Activated CD8-positive, alpha-beta T cell treated with anti-CD3 and anti-CD28 coated beads for 36 hours (primary cell): ENCODE measurements at places on chromosomes 6 and 20.

GRCh38 chr6:34638834-34639736 is 57.5 kb downstream of the ILRUN start:
- peak overlapping the region; percentile 64 for H3K27ac ChIP-seq
- peaks cover 15% of the 10 kb centered on the region for H3K36me3 ChIP-seq
- H3K4me1 ChIP-seq = peaks cover 16% of the 10 kb centered on the region
- DNase-seq = no peak

DNA sequence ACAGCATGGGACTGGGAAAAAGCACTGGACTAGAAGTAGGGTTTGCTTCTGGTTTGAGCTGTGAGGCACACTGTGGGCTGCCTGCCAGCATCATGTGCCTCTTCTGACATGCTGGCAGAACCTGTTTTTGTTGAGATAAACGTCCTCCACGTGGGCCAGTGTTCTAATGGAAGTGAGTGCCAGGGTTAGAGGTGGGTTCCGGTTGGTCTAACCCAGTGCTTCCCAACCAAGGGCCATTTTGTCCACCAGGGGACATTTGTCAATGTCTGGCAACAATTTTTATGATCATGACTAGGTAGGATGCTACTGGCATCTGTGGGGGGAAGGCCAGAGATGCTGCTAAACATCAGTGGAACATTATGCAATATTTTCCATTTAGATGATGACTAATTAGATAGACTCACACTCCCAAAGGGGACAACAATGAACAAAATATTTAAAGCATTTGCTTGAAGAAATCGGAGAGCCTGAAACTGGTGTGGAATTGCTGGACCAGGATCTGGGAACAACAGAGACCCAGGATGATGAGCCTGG is 7.8 kb upstream of the APMAP start:
- H3K36me3 ChIP-seq = peaks cover 11% of the 10 kb centered on the region
- H3K27me3 ChIP-seq = no peaks in the 10 kb centered on the region
- H3K27ac ChIP-seq = peak overlapping the region; percentile 41
- peaks cover 7% of the 10 kb centered on the region for H3K4me1 ChIP-seq
- H3K4me3 ChIP-seq = no peak overlapping the region

GRCh38 chr6:132005178-132005577 is 54.0 kb upstream of the CCN2 start:
- H3K4me3 ChIP-seq = no peak overlapping the region
- no peak overlapping the region for H3K27ac ChIP-seq
- H3K36me3 ChIP-seq = no peaks in the 10 kb centered on the region
- no peak for DNase-seq
- H3K27me3 ChIP-seq = no peaks in the 10 kb centered on the region

- no peak for DNase-seq
- H3K36me3 ChIP-seq = no peaks in the 10 kb centered on the region
- peaks cover 16% of the 10 kb centered on the region for H3K27me3 ChIP-seq
These were observed 220.2 kb upstream of the EXOC2 start for GRCh38 chr6:912871-913835.

DNA sequence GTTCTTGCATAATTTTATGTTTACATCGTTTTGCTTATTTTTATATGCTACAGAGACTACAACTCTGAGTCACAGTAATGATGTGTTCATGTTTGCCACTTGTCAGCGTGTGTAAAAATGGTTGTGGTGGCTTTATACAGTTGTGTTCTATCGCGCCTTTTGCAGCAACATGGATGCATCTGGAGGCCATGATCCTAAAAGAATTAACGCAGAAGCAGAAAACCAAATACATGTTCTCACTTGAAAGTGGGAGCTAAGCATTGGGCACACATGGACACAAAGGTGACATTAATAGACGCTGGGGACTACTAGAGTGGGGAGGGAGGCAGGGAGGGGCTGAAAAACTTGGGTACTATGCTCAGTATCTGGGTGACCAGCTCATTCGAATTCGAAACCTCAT is 996 bp upstream of the SEC23B start:
- H3K36me3 ChIP-seq = peaks cover 31% of the 10 kb centered on the region
- H3K4me3 ChIP-seq = peak overlapping the region; percentile 97
- H3K4me1 ChIP-seq = peaks cover 36% of the 10 kb centered on the region
- peak; percentile 66 for DNase-seq
- H3K27me3 ChIP-seq = no peaks in the 10 kb centered on the region
- H3K27ac ChIP-seq = peak overlapping the region; percentile 100

DNA sequence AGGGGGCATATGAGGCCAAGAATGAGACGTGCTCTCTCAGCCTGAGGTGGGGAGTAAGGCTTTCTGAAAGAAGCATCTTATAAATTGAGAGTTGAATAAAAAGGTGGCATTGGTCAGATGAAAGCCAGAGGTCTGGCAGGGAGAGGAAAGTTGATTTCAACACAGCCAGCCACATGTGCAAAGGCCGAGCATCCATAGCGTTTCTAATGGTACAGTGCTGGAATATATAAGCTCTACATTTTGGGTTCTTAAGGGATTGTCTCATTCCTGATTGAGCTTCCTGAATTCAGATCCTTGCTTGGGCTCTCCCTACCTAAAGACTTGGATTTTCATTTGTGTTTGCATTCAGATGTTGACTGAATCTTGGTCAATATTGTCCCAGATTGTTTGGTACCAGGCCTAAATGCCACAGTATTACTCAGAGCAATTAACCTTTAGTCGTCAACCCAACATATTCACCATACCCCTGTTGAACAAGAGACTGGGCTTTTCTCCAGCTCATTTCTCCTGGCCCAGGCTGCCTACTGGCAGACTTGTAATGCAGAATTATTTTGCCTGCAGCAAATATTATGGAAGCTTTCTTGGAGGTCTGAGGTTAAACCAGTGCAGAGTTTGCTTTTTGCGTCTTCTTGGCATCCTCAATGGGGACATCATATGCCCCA is 14.5 kb upstream of the BCAS1 start:
- no peaks in the 10 kb centered on the region for H3K4me1 ChIP-seq
- H3K27me3 ChIP-seq = no peaks in the 10 kb centered on the region
- no peak overlapping the region for H3K27ac ChIP-seq
- DNase-seq = no peak

- DNase-seq = no peak
- H3K4me3 ChIP-seq = no peak overlapping the region
- H3K27me3 ChIP-seq = no peaks in the 10 kb centered on the region
These were observed 55.2 kb upstream of the RNF24 start for GRCh38 chr20:4070323-4071177.

GRCh38 chr6:139530561-139530960 is 156.1 kb upstream of the CITED2 start:
- H3K4me1 ChIP-seq = peaks cover 35% of the 10 kb centered on the region
- H3K27me3 ChIP-seq = no peaks in the 10 kb centered on the region
- peak overlapping the region; percentile 93 for H3K27ac ChIP-seq

GRCh38 chr6:124661097-124661661 is 301.1 kb upstream of the RNF217 start:
- no peaks in the 10 kb centered on the region for H3K36me3 ChIP-seq
- H3K27ac ChIP-seq = no peak overlapping the region
- H3K27me3 ChIP-seq = no peaks in the 10 kb centered on the region
- H3K4me3 ChIP-seq = no peak overlapping the region
- no peaks in the 10 kb centered on the region for H3K4me1 ChIP-seq
- DNase-seq = no peak

DNA sequence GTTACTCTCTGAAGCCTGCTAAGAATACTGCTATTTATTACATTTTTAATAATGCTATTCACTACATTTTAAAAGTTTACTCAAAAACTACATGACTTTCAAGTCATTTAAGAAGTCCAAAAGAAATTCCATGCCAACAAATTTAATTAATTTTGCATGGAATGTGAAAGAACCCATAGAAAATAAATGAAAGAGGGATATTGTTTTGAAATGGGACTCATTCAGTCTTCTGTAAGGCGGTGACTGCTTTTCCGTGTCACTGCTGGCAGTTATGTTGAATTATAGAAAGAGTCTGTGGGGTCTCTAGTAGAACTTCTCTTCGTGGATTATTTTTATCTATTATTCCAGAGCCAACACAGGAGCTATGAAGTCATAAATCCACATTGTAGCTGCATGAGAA is 211.2 kb downstream of the LAMA2 start:
- no peak overlapping the region for H3K27ac ChIP-seq
- no peaks in the 10 kb centered on the region for H3K27me3 ChIP-seq
- no peaks in the 10 kb centered on the region for H3K4me1 ChIP-seq
- H3K4me3 ChIP-seq = no peak overlapping the region
- no peaks in the 10 kb centered on the region for H3K36me3 ChIP-seq
- no peak for DNase-seq

- H3K27me3 ChIP-seq = no peaks in the 10 kb centered on the region
- H3K4me1 ChIP-seq = peaks cover 23% of the 10 kb centered on the region
- DNase-seq = peak; percentile 62
- peaks cover 6% of the 10 kb centered on the region for H3K36me3 ChIP-seq
- peak overlapping the region; percentile 68 for H3K27ac ChIP-seq
- no peak overlapping the region for H3K4me3 ChIP-seq
These were observed 23.0 kb downstream of the MAP1LC3A start for GRCh38 chr20:34581341-34582184.

DNA sequence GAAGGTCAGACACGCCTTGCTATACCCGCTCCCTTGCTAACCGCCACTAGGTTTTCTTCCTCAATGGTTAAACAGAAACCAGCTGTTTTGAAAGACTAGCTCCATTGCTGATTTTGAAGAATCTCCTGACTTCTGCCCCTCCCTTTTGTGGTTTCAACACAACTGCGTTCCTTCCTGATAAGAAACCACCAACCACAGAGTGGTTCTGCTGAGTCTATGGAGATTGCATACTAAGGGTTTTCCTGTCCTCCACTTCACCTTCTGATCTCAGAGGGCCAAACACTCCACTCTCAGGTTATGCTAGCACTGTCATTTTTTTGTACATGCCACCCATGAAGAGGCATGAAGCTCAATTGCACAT is 207.9 kb downstream of the MYLK4 start:
- DNase-seq = peak; percentile 68
- H3K4me1 ChIP-seq = peaks cover 20% of the 10 kb centered on the region
- no peak overlapping the region for H3K27ac ChIP-seq

GRCh38 chr20:53154540-53154939 is 182.4 kb downstream of the TSHZ2 start:
- no peaks in the 10 kb centered on the region for H3K36me3 ChIP-seq
- H3K4me3 ChIP-seq = no peak overlapping the region
- DNase-seq = peak; percentile 15
- peaks cover 3% of the 10 kb centered on the region for H3K27me3 ChIP-seq

DNA sequence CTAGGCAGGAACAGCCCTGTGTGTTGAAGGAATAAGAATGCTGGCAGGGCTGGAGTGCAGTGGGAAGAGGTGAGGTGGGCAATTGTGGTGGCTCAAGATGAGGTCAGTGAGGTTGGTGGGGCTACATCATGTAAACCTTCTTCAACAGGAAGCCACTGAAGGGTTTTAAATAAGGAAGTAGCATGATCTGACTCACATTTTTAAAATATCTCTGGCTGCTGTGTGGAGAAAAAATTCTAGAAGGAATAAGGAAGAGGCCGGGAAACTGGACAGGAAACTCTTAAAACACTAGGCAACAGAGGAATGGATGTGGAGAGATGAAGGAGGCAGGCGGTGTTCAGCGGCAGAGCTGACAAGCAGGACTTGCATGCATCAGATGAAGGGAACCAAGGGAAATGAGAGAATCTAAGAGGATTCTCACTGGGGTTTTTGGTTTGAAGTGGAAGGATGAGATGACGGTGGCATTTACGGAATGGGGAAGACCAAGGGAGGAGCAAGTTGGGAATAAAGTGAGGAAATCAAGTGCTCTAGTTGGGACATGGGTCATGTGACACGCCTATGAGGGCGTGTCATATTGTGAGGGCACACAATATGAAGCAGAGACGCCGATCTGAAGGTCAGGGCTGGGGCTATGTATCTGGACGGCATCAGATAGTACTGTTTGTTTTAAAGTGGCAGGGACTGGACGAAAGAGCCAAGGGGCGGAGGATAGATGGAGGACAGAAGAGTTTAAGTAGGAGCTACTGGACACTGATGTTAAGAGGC is 18.2 kb downstream of the TMEM242 start:
- DNase-seq = no peak
- H3K27ac ChIP-seq = no peak overlapping the region
- H3K36me3 ChIP-seq = no peaks in the 10 kb centered on the region
- H3K4me1 ChIP-seq = peaks cover 4% of the 10 kb centered on the region
- no peak overlapping the region for H3K4me3 ChIP-seq

- H3K27ac ChIP-seq = no peak overlapping the region
- no peak overlapping the region for H3K4me3 ChIP-seq
- H3K36me3 ChIP-seq = no peaks in the 10 kb centered on the region
- H3K27me3 ChIP-seq = no peaks in the 10 kb centered on the region
These were observed 10.7 kb downstream of the TRAM2 start for GRCh38 chr6:52566201-52566600.
